Activated T-helper 2 cell treated with anti-CD3 and anti-CD28 coated beads, Interferon-gamma antibody, Interleukin-2, Interleukin-4, amounts not matched to agents 10 μg/mL and 5 μg/mL and 100 μg/mL, durations not matched to agents 14 hours and 24 hours and 36 hours (primary cell): ENCODE measurements at places on chromosomes 2 and 18.

- H3K4me3 ChIP-seq, result no peak overlapping the region
- peaks cover 49% of the 10 kb centered on the region for H3K27me3 ChIP-seq
- H3K4me1 ChIP-seq, result peaks cover 2% of the 10 kb centered on the region
These were observed 634 bp downstream of the PTPRM start for GRCh38 chr18:7567474-7568425.

- H3K4me1 ChIP-seq, result no peaks in the 10 kb centered on the region
- no peak for DNase-seq
- no peak overlapping the region for H3K4me3 ChIP-seq
- H3K36me3 ChIP-seq, result no peaks in the 10 kb centered on the region
- H3K27ac ChIP-seq, result no peak overlapping the region
These were observed 624.9 kb upstream of the CDH2 start for GRCh38 chr18:28801876-28802275.

- peaks cover 30% of the 10 kb centered on the region for H3K4me1 ChIP-seq
- DNase-seq, result no peak
- H3K36me3 ChIP-seq, result peaks cover 6% of the 10 kb centered on the region
- no peak overlapping the region for H3K27ac ChIP-seq
These were observed 35.2 kb upstream of the LPIN2 start for GRCh38 chr18:3048121-3048520.

GRCh38 chr2:133026536-133027177 is 356.7 kb upstream of the LYPD1 start:
- H3K36me3 ChIP-seq, result no peaks in the 10 kb centered on the region
- no peak for DNase-seq
- no peak overlapping the region for H3K4me3 ChIP-seq
- no peaks in the 10 kb centered on the region for H3K27me3 ChIP-seq
- H3K27ac ChIP-seq, result no peak overlapping the region
- no peaks in the 10 kb centered on the region for H3K4me1 ChIP-seq

GRCh38 chr2:140270224-140270623 is 1490.0 kb upstream of the NXPH2 start:
- H3K27me3 ChIP-seq, result no peaks in the 10 kb centered on the region
- H3K36me3 ChIP-seq, result no peaks in the 10 kb centered on the region
- H3K4me3 ChIP-seq, result no peak overlapping the region
- H3K27ac ChIP-seq, result no peak overlapping the region

DNA sequence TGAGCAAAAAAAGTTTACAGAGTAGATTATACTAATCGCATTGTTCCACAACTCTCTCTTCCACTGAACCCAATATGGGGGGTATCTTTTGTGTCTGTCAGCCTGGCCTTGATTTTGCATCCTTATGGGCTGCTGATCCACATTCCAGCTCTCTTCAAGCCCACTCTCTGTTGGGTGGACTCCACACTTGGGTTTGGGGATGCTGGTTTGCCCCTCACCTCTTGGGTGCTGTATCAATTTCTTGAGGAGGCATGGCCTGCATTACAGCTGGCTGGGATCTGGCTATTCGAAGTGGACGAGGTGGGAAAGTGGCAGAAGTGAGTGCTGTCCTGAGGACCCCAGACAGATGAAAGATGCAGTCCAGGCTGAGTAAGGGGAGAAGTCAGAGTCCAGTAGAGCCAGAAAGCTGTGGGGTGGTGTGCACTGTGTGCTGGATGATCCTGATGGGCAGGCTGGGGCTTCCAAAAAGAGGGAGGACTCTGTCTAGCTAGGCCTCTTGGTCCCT is 141.4 kb downstream of the CAPN13 start:
- H3K4me3 ChIP-seq, result no peak overlapping the region
- no peak overlapping the region for H3K27ac ChIP-seq
- no peaks in the 10 kb centered on the region for H3K4me1 ChIP-seq
- no peak for DNase-seq
- H3K36me3 ChIP-seq, result no peaks in the 10 kb centered on the region

DNA sequence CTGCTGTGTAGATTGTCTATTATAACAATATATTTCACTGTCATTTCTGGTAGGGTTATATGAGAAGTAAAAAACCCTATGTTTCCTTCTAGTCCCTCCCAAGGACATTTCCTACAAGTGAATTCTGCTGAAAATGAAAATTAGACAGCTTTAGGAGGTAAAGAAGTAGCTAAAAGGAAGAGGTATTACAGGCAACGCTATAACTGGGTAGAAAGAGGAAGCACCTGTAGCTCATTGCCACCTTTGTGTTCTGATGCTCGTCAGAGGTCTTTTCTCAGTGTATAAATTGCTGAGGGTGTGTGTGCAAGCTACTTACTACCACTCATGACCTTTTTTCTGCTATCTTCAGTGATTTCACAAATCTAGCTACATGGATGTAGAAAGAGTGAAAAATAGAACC is 1.4 kb downstream of the DNAJC10 start:
- H3K27ac ChIP-seq, result no peak overlapping the region
- peaks cover 5% of the 10 kb centered on the region for H3K4me1 ChIP-seq
- H3K4me3 ChIP-seq, result peak overlapping the region; percentile 9

DNA sequence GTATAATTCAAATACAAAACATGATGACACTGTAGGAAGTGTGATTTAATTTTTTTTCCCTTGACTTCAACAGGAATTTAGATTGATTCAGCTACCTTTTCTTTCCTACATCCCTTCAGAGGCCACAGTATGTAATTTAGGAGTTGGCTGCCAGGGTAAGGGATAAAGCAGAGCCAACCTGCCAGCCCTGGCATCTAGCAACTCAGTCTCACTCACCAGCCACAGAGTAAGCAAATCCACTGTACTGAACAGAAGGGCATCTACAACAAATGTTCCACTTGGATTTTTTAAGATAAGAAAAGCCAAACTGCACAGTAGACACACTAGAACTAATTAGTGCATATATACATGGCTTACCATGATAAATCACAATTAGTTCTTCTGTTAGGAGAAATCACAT is 54.3 kb upstream of the PEX13 start:
- no peak overlapping the region for H3K27ac ChIP-seq
- peaks cover 30% of the 10 kb centered on the region for H3K36me3 ChIP-seq
- no peak overlapping the region for H3K4me3 ChIP-seq
- H3K4me1 ChIP-seq, result peaks cover 26% of the 10 kb centered on the region
- H3K27me3 ChIP-seq, result no peaks in the 10 kb centered on the region
- no peak for DNase-seq

DNA sequence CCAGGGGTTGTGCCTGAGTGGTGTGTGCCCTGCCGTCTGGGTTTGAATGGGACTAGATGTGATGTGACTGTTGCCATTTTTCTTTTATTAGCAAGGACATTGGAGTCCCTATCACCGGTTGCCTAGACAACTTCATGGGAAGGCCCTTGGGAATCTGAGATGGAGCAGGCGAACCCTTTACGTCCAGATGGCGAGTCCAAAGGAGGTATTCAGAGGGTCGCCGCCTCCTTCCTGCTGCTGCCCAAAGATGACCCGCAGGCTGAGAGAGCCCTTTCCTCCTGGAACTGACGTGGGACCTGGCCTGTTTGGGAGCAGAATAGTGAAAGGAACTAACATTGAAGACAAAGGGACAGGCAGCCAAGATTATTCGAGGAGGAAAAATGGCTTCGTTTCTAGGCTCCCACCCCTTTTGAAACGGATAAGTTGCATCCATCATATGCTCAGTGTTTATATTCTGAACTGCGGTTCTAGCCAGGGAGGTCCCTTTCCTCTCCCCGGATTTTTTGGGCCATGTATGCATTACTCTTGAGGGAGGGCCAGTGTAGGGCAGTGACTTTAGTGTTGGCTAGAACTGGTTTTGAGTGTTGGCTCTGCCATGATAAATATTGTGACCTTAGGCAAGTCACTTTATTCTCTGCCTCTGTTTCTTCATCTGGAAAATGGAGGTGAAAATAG is 673 bp downstream of the CENPO start:
- peak overlapping the region; percentile 95 for H3K4me3 ChIP-seq
- no peak for DNase-seq
- peak overlapping the region; percentile 99 for H3K27ac ChIP-seq
- H3K36me3 ChIP-seq, result peaks cover 47% of the 10 kb centered on the region
- no peaks in the 10 kb centered on the region for H3K27me3 ChIP-seq
